ENCODE measurements at places on chromosomes 3 and 15.

DNA sequence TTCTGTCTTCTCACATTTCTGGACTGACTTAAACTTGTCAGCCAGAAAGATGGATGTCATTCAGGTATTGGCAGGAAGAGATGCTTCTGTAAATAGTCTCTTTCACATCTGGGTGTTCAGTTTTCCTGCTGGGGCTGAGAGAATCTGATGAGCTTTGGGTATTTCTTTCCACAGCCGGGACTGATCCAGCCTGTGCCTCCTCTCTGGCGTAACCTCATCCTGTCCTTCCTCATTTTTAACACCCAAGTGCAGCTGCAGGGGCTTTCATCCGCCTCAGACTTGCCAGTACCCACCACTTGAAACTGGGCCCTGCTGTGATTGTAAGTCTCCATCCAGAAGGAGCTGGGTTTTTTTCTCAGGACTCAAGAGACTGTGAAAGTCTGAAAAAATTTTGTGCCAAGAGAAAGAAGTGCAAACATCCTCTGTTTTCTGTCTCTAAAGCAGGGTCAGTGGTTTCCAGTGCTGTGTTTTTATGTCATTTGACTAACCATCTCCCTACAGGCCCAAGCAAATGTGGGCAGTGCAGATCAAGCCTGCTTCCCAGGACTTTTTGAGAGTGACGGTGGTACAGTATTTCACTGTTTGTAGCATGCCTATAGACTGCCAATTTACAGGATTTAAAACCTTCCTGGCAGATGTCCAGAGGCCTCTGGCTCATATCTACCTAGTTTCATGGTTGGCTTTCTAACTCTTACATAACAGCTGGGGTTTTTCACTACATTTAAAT, 342.7 kb downstream of the PTPRG start:
- DNase-seq, result no peak

GRCh38 chr3:187361835-187362234, 6.3 kb upstream of the RTP4 start:
- DNase-seq, result no peak

DNA sequence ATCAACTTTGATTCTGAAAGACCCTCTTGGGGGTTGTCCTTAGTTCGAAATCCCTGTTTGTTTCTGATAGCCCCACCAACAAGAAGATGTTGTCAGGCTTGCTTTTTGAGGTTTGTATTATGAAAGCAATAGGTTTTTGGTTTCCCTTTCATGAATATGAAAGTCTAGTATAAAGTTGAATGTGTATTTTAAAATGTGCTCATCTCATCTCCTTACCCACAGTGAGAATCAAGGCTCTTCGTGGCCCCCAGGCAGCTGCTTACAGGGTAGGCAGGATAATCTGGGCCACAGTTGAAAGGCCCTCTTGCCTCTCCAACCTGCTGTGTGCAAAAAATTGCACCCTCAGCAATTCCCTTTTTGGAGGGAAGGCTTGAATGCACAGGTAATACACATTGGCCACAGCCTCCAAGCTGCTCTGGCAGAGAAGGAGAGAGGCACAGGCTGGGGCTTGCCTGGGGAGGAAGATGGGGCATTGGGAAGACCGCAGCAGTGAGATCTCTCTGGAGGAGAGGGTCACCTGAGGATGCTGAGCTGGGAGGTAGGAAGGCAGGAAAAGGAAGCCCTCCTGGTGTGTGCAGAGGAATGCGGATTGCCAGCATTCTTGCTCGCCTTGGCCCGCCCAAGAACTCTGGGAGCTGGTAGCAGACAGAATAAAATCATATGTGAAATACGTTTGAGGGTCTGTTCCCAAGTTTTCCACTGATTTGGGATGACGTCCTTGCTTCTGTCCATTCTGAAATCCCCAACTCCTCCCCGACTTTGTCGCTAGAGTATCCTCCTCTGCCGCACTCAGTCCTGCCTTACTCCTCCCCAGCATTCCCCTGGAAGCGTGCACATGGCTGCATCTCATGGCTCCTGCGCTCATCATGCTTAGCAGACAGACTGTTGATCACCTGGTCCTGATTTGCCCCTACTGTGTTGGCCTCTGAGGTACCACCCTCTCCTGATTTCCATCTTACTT, 196.4 kb downstream of the RPLP1 start:
- no peak for DNase-seq

DNA sequence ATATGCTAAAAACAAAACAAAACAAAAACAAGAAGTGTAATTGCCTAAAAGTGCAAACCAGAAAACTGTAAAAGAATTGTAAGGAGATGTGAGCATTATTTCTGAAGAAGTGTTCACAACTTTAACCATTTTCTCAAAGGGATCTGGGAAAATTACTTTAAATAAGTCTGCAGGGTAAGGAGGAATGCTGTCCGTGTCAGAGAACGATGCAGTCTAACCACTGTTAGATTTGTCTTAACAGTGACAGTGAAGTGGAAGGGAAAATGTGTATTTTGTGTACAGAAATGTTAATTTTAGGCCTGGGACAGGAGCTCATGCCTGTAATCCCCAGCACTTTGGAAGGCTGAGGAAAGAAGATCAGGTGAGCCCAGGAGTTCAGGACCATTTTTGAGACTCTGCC, 95.7 kb downstream of the DLG1 start:
- no peak for DNase-seq

- DNase-seq, result no peak
Observed at GRCh38 chr3:88057630-88058305, 1.0 kb downstream of the CGGBP1 start.

GRCh38 chr3:53805463-53806159, 40.6 kb downstream of the CHDH start:
- no peak for DNase-seq

- no peak for DNase-seq
Observed at GRCh38 chr3:112858410-112859069, 11.9 kb upstream of the CD200R1L start.

GRCh38 chr15:29533647-29534046, 264.0 kb upstream of the NSMCE3 start:
- DNase-seq, result no peak

DNA sequence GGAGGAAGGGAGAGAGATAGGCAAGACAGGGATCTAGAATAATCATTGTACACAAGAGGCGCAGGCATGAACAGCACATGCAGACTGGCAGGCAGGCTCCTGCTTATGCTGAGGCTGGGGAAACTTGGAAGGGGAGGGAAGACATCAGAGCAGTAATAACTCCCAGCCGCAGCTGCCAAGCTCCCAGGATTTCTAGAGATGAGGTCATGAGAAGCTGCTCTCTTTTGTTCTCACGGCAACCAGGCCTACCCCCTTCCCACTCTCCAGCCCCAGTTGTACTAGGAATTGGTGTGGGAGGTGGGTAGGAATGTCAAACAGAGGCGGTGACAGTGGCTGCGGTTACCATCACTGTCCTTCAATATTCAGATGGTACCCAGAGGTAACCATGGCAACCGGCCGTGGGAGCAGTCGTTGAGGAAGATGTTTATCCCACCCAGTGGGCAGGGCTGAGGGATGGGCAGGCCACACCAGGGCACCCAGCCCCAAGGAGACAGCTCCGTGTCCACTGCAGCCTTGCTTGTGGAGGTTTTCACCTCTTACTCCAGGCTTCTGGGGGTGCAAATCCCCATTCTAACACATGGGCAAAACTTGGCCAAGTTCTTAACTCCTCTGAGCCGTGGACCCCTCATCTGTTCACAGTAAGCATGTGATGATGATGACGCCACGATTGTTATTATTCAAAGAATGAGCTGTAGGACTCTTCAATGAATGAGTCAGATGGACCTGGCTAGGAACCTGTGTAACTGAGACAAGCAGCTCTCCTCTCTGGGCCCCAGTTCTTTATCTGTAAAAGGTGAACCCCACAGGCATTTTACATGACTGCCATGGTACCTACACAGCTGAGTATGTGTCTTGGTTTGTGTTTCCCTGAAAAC, 360.8 kb upstream of the PROK2 start:
- no peak for DNase-seq

GRCh38 chr3:66037986-66038369, 740 bp downstream of the MAGI1 start:
- DNase-seq, result no peak

- no peak for DNase-seq
Observed at GRCh38 chr3:12986521-12986920, 86.7 kb downstream of the IQSEC1 start.

GRCh38 chr3:623914-624545, 427.5 kb downstream of the CHL1 start:
- no peak for DNase-seq

Data from NCI-H2107 (cell line).